ENCODE measurements at places on chromosomes 2 and 18.

DNA sequence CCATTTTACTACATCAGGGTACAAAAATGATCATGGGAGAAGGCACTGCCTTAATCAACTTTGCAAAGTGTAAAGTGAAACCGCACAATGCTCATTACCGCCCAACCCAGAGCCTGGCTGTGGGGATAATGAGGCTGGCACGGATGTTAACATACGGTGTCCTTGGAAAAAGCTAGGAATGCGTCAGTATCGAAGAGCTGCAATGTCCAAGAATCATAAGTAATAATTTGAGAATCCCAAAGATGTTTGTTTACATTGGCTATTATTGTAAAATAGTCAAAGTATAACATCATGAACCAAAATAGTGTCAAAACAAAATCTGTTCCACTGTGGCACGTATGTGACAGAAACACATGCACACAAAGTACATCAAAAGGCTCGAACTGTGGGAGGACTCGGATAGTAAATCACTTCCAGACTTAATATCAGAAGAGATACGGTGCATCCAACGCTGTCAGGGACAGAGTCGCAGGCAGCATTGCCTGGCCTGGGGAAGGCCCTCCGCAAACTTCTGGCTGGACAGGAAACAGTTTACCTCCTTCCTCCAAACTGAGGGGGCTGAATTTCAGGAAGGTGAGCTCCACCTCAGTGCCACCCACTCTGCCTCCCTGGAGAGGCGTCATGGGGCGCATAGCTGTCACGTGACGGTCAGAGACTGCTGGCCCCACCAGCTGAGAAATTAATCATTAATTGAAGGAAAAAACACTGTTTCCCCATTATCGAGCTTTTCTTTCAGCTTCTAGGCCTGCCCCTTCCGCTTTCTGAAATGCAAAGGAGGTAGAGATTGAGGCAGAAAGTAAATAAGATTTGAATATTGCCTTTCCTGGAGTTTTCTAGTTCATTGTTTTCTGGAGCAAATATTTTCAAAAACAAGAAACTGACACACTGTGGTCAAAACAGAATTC lies 1.8 kb upstream of the ID2 start:
- no peak for DNase-seq

DNA sequence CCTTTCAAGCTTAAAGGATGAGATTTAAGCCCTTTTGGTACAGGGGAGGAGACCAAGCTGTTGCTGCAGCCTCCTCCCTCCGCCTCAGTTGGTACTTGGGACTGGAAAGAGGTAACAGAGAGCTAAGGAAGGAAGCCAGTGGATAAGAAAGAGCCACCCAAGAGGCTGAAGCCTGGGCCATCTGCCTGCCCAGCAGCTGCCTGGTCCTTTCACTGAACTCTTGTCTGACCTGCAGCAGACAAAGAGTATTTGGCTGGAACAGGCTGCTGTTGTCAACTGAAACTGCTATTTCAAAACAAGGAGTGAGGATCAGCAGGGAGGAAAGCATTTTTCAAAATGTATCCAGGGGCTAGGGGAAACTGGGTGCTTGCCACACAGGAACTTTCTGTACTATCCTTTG lies 30.3 kb downstream of the TNS1 start:
- no peak for DNase-seq

- DNase-seq = no peak
Observed at GRCh38 chr18:32048507-32049091, 30.0 kb downstream of the RNF125 start.

GRCh38 chr2:96868555-96869280 lies 1.2 kb downstream of the SEMA4C start:
- no peak for DNase-seq

DNA sequence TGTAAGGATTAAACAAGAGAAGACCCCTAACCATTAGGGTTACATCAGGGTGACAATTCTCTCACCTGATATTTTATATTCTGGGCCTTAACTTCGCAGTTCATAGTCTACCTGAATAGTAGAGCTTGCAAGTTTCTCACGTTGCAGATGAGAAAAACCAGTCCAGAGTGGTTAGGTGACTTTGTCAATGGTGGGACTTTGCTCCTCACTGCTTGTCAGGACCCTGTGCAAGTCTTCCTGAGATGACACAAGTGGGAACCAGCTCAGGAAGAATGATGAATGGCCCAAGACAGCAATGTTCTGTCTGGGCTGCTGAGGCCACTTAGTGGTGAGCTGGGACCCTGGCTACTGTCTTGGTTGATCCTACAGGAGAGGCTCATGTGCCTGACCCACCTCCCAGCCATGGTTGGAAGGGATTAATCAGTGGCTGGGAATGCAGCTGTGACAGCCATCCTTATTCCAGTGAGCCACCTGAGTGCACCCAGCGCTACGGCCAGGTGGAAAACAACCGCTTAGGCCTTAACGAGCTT lies 16.9 kb downstream of the LGALSL start:
- no peak for DNase-seq

GRCh38 chr18:21484851-21485636 lies 115.5 kb downstream of the ESCO1 start:
- DNase-seq = no peak

DNA sequence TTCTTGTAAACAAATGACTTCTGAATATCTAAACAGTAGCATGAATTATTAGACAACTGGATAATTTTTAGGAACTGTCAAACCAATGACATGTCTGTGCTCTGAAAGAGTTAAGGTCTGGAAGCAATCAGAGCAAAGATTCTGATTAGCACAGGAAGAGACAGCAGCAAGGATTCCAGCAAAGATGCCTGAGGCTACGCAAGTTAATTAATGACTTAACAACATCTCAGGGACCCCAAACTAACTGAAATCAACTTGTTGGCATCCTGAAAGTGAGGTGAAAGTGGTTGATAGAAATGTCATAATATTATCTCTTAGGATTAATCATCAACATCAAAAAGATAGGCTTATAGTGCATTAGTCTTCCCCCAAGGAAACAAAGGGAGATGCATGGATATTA lies 123.3 kb upstream of the TMEM200C start:
- DNase-seq = no peak

- DNase-seq = no peak
Observed at GRCh38 chr2:207162316-207162715, 3.4 kb downstream of the KLF7 start.

- DNase-seq = no peak
Observed at GRCh38 chr2:31428001-31428418, 13.5 kb upstream of the XDH start.

DNA sequence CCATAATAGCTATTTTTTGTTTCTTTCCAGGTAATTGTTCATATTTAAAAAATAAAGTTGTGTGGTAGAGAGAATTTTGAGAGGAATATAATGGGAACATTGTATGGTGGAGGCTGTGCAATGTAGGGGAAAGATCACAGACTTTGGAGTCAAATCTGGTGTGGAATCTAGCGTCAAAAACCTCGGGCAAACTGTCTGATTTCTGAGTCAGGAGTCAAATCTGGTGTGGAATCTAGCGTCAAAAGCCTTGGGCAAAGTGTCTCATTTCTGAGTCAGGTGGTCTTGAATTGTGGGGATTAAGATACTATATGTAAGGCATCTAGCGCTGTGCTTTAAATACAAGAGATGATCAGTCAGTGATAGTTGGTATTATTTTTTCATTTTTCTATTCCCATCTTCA lies 5.1 kb downstream of the PTPN4 start:
- no peak for DNase-seq

DNA sequence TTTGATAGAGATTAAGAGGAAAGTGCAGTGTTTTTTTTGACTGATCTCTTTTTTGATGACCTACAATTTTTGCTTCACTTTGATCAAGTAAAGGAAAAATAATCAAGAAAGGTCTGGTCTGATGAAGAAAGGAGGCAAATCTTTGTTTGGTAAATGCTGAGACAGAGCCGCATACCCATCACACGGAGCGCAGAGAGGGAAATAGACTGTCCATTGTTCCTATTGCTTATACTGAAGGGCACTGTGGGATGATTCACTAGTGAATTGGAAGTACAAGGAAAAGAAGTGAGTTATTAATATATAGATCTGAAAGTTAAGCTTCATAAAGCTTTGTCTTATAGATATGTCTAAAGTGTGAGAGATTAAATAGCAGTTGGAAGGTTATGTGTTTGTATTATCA lies 455.1 kb downstream of the PLCL1 start:
- DNase-seq = no peak

GRCh38 chr2:177972782-177973181 lies 99.8 kb downstream of the PDE11A start:
- DNase-seq = no peak

DNA sequence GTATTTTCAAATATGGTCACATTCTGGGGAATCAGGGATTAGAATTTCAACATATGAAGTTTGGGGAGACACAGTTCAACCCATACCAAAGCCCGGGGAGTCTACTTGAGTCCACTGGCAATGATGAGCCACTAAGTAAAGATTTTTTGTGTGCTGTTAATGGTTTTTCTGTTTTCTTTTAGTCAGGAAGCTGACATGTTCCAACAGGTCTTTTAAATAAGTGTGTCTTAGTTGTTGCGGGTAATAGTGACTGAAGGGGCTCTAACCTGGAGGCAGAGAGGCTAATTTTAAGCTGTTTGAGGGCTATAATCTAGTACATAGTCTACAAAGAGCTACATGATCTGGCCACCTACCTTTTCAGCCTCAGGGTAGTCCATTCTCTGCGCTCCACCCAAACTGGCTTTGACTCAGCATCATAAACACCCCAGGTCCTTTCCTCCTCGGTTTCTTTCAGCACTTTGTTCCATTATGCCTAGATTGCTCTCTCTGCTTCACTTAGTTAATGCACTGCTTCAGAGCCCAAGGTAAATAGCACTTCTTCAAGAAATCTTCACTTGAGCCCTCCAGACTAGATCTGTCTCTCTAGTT lies 17.6 kb upstream of the UBE2E3 start:
- no peak for DNase-seq

DNA sequence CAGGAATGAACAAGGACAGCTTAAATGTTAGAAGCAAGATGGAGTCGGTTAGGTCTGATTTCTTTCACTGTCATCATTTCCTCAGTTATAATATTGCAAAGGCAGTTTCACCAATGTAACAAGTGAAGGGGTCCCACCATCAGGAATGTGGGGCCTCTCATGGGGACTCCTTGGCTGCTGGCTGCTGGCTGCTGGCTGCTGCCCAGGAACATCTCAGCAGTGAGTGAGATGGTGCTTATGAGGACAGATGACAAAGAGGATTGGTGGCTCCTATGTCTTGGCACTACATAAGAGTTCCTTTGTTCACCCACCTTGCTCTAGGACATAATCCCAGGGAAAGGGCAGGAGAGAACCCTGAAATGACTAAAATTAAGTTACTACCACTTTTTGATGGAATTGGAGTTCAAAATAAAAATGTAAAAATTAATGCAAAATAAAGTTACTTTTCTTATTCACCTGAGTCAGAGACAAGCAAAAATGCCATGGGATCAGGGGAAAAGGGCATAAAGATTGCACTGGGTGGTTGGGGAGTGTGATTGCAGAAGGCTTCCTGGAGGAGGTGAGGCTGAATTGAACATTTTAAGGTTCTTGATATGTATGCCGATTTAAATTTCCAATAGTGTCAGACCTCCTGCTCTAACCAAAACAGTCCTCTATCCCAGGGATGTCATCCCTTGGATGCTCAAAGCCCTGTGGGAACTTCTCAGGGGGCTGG lies 23.4 kb downstream of the TMEM177 start:
- DNase-seq = no peak

DNA sequence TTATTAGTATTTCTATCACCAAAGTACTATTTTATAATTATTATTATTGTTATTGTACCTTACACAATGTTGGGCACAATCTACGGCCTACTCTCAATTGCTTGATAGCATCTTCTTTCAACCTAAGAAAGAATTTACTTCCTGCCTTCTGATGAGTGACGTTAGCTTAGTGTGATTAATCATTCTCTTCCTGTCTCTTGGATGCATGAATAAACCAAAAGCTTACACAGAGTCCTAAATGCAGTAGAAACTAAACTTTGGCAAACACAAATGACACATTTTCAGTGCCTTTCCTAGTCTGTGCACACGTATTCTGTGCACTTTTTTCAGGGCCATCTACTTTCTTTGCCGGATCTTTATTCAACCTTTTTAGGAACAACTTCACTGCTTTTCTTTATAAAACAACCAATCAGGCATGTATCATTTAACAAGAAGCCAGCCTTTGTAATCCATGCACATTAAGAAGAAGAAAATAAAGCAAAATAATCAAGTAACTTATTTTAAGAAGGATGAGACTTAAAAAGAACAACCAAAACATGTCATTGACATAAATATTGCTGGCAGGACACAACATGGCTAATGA lies 19.1 kb downstream of the TRAK2 start:
- no peak for DNase-seq

DNA sequence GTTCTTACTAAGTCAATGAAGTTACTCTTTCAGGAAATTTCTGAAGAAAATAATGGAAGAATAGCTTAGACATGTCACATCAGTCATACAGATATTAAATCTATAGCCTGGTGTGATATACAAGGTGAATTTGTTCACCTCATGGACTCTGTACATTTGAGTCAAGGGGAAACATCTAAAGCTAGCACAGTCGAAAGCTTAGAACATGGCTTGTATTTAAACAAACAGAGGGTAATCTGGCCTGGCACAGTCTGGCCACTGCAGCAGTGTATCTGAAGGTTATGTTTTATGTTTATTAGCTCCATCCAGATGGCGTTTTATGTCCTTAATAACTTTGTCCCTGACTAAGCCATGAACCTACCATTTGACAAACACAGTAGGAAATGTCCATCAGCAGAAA lies 817.3 kb downstream of the SATB2 start:
- DNase-seq = no peak

DNA sequence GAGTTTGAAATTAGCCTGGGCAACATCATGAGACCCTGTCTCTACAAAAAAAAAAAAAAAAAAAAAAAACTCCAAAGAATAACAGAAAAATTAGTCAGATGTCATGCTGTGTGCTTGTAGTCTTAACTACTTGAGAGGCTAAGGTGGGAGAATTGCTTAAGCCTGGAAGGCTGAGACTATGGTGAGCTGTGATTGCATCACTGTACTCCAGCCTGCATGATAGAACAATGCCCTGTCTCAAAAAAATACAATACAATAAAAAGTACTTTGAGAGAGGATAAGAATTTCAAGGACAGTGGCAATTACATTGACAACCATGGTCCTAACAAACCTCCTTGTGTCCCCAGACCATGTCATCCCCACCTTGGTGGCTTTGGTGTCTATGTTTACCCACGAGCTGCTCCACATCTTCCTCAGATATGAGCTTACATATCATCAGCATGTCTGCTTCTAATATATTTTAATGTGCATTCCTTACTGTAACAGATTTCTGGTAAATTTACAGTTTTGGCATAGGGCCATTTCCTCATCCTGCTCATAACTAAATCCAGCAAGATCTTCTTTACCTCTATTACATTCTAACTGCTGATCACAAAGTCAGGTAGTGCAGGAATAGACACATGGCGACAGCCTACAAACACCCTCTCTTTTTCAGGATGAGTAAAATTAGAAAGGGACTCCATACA lies 437.7 kb upstream of the HNRNPA3 start:
- DNase-seq = no peak

Data from NCI-H187 treated with DMSO at 0.1 percent for 48 hours (cell line).